HFFc6 (cell line): ENCODE measurements at places on chromosomes 5 and 9. TPM values are rescaled to one million over a fixed set of nuclear protein-coding genes. Genes with fewer than 3 reads are reported as not detected.

SLC28A3 gene
- total RNA-seq = 0.47 to 0.57 TPM (median 0.55 TPM) in 3 replicates

SH3RF2 gene
- total RNA-seq = 0.40 to 1.7 TPM (median 1.5 TPM) in 3 replicates

BTNL3 gene
- total RNA-seq = not detected in 3 replicates

PCDHB7 gene
- 0.38 to 0.91 TPM (median 0.51 TPM) in 3 replicates for total RNA-seq

POLK gene
- 27.4 to 29.7 TPM (median 28.9 TPM) in 3 replicates for total RNA-seq

UGT3A1 gene
- not detected in 3 replicates for total RNA-seq

GRCh38 chr9:7784472-7784871 lies 15.1 kb downstream of the DMAC1 start:
- no peak for DNase-seq

- no peak for DNase-seq
Observed at GRCh38 chr5:55453211-55453610, 81.6 kb downstream of the PLPP1 start.

DNA sequence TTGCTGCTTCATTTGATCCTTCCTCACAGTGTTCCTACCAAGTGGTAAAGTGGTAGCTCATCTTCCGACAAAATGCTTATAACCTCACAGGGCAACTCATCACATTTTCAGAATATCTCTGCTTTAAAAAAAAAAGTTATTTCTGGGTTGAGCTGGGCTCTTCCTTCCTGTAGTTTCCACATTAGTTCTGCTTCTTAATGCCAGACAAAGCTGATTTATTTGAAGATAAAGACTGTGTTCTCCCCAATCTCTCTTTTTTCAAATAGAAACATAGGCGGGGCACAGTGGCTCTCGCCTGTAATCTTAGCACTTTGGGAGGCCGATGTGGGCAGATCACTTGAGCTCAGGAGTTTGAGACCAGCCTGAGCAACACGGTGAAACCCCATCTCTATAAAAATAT lies 273.1 kb downstream of the ACTL7B start:
- DNase-seq = no peak

GRCh38 chr9:78167356-78167755 lies 68.5 kb upstream of the CEP78 start:
- no peak for DNase-seq

DNA sequence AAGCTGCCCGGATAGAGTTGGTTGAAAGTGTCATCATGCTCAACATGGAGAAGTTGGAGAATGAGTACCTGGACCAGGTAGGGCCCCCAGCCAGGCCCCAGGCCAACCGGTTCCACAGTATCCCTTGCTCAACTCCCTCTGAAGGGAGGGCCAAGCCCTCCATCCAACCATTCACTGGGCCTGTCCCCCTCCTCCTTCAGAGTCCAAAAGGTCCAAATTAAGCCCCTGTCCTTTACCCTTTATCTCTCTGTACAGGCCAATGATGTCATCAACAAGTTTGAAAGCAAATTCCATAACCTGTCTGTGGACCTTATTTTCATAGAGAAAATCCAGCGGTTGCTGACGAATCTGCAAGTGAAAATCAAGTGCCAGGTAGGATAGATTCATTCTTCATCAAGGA lies 47.2 kb downstream of the CCDC180 start:
- no peak for DNase-seq

- DNase-seq = peak; percentile 58
Observed at GRCh38 chr5:171367424-171368370, 20.0 kb upstream of the NPM1 start.

- DNase-seq = peak; percentile 80
Observed at GRCh38 chr9:33159777-33160127, 7.4 kb downstream of the B4GALT1 start.

- DNase-seq = no peak
Observed at GRCh38 chr9:4515958-4516375, 25.7 kb downstream of the SLC1A1 start.

- DNase-seq = no peak
Observed at GRCh38 chr5:169081000-169081724, 219.8 kb downstream of the SLIT3 start.

DNA sequence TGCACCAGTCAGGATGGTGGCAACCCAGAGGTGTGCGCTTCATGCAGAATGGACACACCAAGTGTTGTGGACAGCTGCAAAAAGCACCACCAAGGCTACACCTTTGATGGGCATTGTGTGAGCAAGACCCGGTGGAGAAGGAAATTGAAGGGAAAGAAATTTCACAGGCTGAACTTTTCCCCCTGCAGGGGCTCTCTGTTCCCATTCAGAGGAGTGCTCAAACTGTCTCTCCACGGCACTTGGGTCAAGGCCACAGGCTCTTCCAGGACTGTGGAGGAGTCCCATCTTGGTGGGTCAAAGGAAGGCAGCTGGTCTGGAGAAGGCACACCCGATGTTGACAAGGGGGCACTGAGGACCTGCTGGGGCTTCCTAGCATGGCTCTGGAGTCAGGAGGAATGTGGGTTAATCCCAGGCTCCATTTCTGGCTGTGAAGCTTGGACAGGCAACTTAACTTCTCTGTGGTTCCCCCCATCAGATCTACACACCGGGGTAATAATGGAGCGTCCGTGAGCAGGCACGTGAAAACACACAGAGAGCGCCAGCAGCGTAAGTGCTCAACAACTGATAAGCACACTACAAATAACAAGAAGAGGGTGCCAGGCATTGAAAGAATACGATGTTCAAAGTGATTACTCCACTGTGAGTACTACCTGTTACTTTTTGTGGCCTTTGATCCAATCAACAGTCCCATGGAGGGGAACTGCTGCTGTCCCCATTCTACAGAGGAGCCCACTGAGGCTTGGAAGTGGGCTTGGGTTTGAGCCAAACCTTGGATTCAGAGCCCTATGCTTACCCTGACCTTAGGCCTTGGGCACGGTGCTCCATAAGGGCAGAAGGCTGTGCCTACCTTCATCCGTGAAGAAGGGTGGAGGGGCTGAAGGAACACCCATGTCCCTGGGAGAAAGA lies 34.2 kb upstream of the TIFAB start:
- no peak for DNase-seq

DNA sequence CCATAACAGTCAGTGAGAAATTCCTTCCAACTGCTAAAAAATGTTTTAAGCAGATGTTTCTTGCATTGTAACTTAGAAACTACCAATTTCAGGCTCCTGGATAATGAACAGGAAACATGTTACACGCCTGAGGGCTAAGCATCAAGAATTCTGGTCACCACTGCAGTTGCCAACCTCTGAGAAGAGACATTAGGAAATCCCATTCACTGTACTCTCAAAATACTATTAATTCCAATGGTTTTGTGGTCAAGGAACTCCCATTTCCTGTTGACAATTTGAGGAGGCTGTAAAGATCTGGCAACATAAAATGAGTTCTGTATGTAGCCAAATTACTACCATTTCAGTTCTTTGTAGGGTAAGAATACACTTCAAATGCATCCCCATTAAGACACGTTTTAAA lies 456.0 kb upstream of the MEF2C start:
- peak; percentile 85 for DNase-seq

GRCh38 chr9:2018162-2018643 lies 3.1 kb downstream of the SMARCA2 start:
- DNase-seq = no peak

GRCh38 chr5:96067894-96068614 lies 106.4 kb upstream of the ELL2 start:
- peak; percentile 90 for DNase-seq

DNA sequence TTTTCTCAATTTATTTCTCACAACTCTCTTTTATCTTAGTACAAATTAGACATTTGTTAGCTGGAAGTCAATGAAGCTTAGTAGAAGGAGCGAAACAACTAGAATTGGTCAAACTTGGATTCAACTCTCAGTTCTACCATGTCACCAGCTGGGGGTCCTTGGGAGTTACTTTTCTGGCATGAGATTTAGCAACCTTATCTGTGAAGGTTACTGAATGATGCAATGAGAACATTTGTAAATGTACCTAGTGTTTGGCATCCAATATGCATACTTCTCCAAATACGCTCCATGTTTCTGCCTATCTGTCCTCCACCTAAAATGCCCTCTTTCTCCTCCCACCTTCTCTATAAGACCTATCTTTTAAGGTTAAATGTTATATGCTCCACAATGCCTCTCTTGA lies 6.3 kb downstream of the HNRNPA0 start:
- no peak for DNase-seq

- no peak for DNase-seq
Observed at GRCh38 chr5:88503406-88503805, 234.8 kb upstream of the TMEM161B start.

DNA sequence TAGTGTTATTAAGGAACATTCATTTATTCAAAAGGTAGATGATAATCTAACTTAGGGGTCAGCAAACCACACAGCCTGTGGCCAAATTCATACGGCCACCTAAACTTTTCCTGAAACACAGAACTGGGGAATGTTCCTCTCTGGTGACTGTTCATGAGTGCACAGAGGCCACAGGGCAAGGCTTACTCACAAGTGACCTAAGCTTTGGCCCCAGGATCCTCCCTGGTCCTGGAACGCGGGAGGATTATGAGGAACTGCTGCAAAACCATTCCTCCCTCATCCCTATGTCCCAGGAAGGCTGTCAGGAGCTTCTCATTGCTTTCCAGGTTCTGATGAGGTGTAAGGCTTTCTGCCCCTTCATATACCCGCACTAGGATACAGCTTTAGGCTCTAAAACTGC lies 397.6 kb downstream of the SEMA5A start:
- DNase-seq = peak; percentile 35

- no peak for DNase-seq
Observed at GRCh38 chr5:140806834-140807775, at the start of gene PCDHA4. Gene PCDHA4 (plus strand): TSS chr5:140807068.

DNA sequence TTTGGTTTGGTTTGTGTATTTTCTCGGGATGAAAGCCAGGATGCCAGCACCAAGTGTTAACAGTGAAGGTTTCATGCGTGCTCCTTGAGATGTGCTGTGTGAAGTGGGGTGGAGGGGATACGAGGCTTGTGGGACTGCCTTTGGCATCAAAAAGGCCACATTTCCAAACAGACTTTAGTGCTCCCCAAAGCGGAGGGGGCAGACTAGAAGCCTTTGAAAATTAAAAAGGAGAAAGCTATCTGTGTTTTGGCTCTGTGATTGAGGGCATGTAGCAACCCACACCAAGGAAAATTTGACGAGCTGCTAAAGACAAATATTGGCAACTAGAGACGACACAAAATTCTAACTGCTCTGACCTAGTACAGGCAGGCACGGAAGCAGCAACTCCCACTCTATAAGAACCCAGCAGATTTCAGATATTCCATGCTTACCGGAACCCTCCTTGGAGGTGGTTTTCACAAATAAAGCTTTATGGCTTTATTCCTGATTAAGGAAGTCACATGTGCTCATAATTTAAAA lies 154.5 kb downstream of the ARSB start:
- DNase-seq = no peak

- DNase-seq = no peak
Observed at GRCh38 chr9:90099262-90099963, 494.6 kb downstream of the GADD45G start.

DNA sequence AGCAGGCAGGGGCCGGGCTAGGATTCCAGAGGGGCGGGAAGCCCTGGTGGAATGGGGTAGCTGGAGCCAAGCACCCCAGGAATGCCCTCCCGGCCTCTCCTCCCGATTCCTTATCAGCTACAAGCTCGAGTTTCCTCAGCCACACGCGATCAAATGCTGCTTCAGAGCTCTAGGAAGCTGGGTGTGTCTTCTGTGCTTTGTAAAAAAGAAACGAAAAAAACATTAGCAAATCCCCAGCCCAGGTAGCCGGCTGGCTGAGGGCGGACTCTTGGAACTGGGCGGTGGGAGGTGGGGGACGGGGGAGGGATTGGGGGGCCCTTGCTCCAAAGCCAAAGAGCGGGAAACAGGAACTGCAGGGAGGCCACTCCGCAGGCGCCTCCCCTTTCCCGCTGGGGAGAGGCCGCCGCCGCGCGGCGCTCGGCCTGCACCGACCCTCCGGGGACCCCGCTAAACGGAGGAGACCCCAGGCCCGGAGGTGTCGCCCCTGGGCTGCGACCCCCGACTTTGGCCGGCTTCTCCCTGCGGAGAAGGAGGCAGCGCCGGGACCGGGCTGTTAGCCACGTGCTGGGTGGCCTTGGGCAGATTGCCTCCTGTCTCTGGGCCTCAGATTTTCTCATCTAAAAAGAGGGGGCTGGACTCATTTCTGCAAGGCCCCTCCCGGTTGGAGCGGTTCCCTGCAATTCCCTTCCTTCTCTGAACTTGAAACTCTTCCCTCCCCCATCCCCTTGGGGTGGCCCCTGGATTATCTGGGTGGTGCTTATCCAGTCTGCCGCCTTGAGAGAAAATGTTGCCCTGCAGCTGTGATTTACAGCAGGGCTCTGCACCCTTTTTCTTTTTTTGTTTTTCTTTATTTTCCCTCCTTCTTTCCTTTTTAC lies 40.9 kb upstream of the FABP6 start:
- peak; percentile 69 for DNase-seq

DNA sequence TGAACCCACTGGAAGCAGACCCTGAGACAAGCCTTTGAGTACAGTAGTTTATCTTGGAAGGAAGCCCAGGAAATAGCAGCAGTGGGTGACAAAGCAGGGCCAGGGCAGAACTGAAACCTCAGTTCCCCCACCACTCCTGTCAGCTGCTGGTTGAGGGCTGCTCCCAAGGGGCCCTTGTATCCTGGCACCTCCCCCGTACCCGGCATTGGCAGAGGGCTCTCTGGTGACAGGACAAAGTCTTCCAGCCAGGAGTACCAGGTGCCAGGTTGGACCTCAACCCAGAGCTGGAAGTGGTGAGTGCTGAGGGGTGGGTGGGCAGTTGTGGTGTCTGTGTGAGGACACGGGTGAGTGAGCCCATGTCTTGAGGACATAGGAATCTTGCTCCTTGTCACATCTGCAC lies 123.3 kb downstream of the PHF2 start:
- no peak for DNase-seq

DNA sequence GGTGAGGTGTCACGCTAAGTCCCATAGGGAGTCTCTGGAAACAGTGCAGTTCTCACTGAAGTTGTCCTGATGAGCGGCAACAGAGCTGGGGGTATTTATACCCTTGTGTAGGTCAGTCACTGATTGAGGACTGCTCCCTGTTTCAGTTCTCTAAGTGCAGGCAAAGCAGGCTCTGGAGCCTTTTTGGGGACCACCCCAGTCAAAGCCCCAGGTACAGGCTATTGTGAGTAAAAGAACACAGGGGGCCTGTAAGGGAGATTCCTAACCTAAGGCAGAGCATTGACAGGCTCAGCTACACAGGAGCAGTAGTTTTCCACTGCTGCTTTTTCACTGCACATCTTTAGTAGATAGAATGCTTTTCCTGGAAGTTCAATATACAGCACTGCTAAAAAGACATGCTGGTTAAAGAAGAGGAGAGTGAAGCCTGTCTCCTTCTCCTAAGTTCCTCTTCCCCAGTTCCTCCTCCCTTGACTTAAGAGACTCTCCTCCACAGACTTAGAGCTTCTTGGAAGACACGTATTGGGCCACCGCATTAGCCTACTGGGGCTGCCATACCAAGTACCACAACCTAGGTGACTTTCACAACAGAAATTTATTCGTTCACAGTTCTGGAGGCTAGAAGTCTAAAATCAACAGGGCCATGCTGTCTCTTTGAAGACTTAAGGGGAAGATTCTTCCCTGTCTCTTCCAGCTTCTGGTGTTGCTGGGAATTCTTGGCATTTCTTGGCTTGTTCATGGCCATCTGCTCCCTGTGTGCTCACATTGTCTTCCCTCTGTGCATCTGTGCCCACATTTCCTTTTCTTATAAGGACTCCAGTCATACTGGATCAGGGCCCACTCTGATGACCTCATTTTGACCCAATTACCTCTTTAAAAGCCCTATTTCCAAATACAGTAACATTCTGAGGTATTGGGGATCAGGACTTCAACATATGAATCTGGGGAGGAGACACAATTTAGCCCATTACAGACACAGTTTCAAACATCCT lies 221.0 kb downstream of the ESM1 start:
- DNase-seq = no peak
